B cell (primary cell): ENCODE measurements at places on chromosomes 11 and 22. TPM values are rescaled to one million over a fixed set of nuclear protein-coding genes. Genes with fewer than 3 reads are reported as not detected.

DNA sequence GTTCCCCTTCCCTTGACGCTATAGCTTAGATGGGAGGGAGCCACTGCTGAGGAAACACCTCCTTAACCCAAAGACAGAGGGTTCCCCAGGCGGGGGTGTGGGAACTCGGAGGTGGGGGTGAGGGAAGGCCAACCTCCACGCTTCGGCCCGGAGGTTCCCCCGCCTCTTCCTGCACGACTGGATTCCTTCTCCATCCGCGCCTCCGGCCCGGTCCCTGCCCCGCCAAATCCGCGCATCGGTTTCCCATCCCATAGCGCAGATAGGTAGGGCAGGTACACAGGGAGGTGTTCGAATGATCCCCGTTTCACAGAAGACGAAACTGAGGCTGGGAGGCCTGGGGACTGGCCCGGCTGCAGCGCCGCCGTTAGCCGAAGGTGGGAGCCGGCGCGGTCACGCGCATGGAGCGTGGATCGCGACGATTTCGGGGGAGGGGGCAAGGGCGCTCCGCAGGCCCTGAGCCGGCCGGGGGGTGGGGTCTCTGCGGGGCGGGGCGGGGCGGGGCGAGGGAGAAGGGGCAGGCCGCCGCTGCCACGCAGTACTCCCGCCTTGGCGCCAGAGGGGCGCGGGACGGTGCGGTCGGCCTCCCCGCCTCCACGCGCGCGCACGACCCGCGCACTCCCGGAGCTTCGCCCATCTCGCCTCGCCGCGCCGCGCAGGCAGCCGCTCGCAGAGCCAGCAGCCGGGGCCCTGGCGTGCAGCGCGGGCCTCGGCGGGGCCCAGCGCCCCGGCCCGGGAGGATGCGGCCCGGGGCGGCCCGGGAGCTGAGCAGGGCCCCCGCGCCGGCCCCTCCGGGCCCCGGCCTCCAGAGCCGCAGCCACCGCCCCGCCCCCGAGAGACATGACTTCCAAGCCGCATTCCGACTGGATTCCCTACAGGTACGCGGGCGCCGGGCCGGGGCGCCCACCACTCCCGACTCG lies at the start of gene TUB:
TSS of gene TUB (plus strand) at position 538 of the 917 bp plus-strand sequence. CDS start at position 838, 300 bp downstream.
- DNase-seq, result peak; percentile 15
- H3K4me3 ChIP-seq, result peak within 1 kb of the TSS; percentile 33
- H3K36me3 ChIP-seq, result no peaks in the 10 kb centered on the region
- H3K4me1 ChIP-seq, result peaks cover 12% of the 10 kb centered on the region
- peaks cover 30% of the 10 kb centered on the region for H3K27me3 ChIP-seq

DNA sequence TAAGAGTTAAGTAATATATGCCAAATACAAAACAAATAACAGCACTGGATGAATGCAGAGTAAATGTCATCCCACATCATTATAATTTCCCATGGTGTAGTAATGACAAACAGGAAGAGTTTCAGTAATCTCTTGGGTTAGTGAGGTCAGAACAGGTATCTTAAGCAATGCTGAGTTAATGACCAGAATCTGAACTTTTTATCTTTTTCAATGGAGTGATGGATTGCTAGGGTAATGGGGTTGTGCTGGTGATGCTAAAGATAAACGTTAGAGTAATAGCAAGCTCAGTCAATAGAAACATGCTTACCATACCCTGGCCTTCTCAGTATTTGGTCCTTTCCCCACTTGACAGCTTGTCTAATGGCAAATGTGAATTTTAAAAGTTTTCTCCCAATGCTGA lies 11.5 kb upstream of the BDNF start:
- H3K27ac ChIP-seq, result no peak overlapping the region
- H3K27me3 ChIP-seq, result peaks cover 3% of the 10 kb centered on the region
- H3K4me1 ChIP-seq, result no peaks in the 10 kb centered on the region
- H3K4me3 ChIP-seq, result no peak overlapping the region
- no peak for DNase-seq

DNA sequence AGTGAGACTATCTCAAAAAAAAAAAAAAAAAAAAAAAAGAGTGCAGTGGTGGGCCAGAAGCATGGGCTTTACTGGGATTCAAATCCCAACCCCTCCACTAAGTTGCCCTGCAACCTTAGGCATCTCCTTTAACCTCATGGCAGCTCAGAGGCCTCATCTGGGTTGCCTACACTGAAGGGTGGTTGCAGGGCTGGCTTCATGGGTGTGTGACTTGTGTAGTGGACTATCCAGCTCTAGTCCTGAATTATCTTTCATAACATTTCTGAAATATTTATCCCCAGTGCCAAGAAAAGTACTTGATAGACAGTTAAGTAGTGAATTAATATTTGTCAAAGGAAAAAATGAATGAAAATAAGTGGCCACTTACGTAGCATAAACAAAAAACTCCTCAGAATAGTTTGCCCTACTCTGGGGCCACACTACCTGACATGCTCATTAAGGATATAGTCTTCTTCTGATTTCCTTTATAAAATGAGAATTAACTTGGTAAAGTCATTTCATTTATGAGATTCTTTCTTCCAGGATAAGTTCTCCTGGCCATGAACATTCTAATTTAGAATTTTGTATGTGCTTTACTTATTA lies 116.0 kb upstream of the SYT13 start:
- DNase-seq, result no peak
- no peak overlapping the region for H3K4me3 ChIP-seq
- no peaks in the 10 kb centered on the region for H3K4me1 ChIP-seq
- no peaks in the 10 kb centered on the region for H3K36me3 ChIP-seq

PIWIL4 gene
- 0.94 and 1.4 TPM in 2 replicates for polyA plus RNA-seq

MOGAT2 gene
- polyA plus RNA-seq, result not detected in 2 replicates

GRCh38 chr11:63914896-63915691 lies 1.9 kb downstream of the RCOR2 start:
- H3K36me3 ChIP-seq, result no peaks in the 10 kb centered on the region
- peaks cover 33% of the 10 kb centered on the region for H3K4me1 ChIP-seq
- peaks cover 28% of the 10 kb centered on the region for H3K27me3 ChIP-seq
- DNase-seq, result no peak
- no peak overlapping the region for H3K4me3 ChIP-seq
- H3K27ac ChIP-seq, result no peak overlapping the region

DNA sequence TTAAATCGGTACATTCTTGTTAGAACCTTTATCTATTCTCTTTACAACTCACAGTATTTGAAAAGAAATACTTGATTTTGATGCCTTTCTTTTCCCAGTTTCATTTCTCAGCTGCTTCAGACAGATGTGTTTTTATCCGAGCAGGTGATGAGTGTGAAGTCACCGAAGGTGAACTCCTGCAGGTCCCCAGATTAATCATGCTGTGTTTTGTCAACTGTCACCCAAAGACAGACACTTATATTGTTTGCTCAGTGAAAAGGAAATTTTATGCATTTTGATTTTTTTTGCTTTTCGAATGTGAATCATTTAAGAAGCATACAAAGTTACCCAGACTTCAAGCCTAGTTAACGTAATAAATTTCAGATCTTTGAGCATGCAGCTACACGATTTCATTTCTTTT lies 7.8 kb upstream of the TMPRSS13 start:
- DNase-seq, result no peak
- no peaks in the 10 kb centered on the region for H3K4me1 ChIP-seq
- H3K27me3 ChIP-seq, result no peaks in the 10 kb centered on the region
- no peak overlapping the region for H3K4me3 ChIP-seq

GRCh38 chr11:123330071-123330470 lies 100.0 kb upstream of the GRAMD1B start:
- H3K27me3 ChIP-seq, result no peaks in the 10 kb centered on the region
- no peak overlapping the region for H3K27ac ChIP-seq
- no peaks in the 10 kb centered on the region for H3K4me1 ChIP-seq
- no peaks in the 10 kb centered on the region for H3K36me3 ChIP-seq
- DNase-seq, result no peak

DNA sequence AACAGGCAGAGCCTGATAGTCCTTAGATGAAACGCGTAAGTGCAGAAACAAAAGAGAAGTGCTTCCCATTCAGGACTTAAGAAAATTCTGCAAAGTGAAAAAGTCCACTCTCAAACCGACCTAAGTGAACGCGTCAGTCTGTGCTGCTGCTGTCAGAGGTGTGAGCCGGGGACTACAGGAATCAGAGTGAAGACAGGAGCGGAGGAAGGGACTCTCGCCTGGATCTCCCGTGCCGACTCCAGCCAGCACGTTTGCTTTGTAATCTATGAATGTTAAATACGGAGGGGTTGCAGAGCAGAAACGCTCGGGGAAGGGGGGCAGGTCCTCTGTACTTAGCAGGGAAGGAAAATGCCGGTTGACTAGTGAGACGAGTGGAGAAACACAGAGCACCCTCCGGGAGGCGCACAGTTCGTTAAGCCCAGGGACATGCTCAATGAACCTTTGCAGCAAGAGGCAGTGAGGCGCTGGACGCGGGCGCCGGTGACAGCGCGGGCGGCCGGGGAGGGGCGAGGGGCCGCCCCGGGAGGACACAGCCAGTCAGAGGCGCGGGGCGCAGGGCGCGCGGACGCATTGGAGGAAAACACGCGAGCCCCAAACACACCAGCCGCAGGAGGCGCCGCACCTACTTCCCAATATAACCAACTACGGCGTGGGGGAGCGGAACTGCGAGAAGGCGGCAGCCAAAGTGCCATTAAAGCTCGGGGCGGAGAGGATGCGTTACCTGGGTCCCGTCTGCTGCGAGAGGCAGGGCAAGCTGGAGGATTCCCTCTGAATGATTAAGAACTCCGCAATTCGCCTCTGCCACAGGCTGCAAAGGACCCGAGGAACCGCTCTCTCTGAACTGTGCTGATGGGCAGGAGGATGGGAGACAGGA lies at the start of gene CNTN5:
TSS of gene CNTN5 (plus strand) at position 598 of the 874 bp plus-strand sequence.
- H3K4me1 ChIP-seq, result peaks cover 8% of the 10 kb centered on the region
- no peak within 1 kb of the TSS for H3K4me3 ChIP-seq
- H3K36me3 ChIP-seq, result no peaks in the 10 kb centered on the region
- H3K27ac ChIP-seq, result no peak within 1 kb of the TSS

DNA sequence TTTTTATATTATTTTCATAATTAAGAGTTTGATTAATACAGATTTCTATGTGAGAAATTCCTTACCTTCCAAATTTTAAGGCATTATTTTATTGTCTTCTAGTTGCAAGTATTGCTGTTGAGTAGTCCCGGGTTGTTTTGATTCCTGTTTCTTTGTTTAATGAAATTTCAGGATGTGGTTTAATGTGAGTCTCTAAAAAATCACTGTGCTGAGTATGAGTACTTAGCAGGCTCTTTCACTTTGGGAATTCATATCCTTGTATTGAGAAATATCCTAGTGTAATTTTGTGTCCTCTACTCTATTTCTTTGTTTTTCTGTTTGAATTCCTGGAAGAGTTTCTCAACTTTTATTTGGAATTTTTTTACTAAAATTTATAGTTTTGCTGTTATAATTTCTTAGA lies 113.2 kb downstream of the TMEM135 start:
- H3K27me3 ChIP-seq, result no peaks in the 10 kb centered on the region
- no peak overlapping the region for H3K4me3 ChIP-seq
- no peaks in the 10 kb centered on the region for H3K36me3 ChIP-seq
- no peaks in the 10 kb centered on the region for H3K4me1 ChIP-seq
- no peak for DNase-seq

THRSP gene
- not detected in 2 replicates for polyA plus RNA-seq

DNA sequence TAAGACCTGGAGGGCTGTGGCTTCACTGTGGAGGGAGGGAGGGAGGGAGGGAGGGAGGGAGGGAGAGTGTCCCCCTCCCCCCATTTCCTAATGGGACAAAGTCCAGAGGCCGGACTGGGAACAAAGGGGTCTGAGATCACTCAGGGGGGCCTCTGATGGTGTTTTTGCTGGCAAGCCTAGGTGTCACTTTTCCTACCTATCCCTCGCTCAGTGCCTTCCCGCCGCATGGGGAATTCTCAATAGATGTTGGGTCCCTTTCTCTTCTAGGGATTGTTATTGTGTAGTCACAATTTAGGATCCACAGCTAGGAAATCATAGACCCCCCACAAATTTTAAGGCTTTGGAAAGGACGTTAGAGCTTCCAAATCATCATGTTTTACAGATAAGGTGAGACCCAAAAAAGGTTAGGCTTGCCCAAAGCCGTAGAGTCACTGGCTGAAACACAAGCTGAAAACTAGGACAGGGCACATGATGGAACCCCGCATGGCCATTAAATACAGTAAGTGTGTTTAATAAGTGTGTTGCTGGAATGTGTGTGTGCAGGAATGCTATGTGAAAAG lies 4.8 kb upstream of the FTH1 start:
- H3K36me3 ChIP-seq, result no peaks in the 10 kb centered on the region
- no peak overlapping the region for H3K4me3 ChIP-seq
- no peak for DNase-seq
- H3K4me1 ChIP-seq, result peaks cover 39% of the 10 kb centered on the region
- no peak overlapping the region for H3K27ac ChIP-seq
- no peaks in the 10 kb centered on the region for H3K27me3 ChIP-seq

GRCh38 chr22:44389181-44389580 lies 76.4 kb upstream of the SHISAL1 start:
- no peak overlapping the region for H3K27ac ChIP-seq
- H3K4me1 ChIP-seq, result no peaks in the 10 kb centered on the region
- DNase-seq, result no peak
- no peaks in the 10 kb centered on the region for H3K36me3 ChIP-seq
- no peaks in the 10 kb centered on the region for H3K27me3 ChIP-seq
- H3K4me3 ChIP-seq, result no peak overlapping the region

- no peak overlapping the region for H3K27ac ChIP-seq
- no peak for DNase-seq
- H3K27me3 ChIP-seq, result no peaks in the 10 kb centered on the region
- H3K4me1 ChIP-seq, result no peaks in the 10 kb centered on the region
- peaks cover 84% of the 10 kb centered on the region for H3K36me3 ChIP-seq
- no peak overlapping the region for H3K4me3 ChIP-seq
Observed at GRCh38 chr22:17865183-17866055, 91.2 kb upstream of the BID start.

CDHR5 gene
- polyA plus RNA-seq, result 0.04 and 0.09 TPM in 2 replicates

DNA sequence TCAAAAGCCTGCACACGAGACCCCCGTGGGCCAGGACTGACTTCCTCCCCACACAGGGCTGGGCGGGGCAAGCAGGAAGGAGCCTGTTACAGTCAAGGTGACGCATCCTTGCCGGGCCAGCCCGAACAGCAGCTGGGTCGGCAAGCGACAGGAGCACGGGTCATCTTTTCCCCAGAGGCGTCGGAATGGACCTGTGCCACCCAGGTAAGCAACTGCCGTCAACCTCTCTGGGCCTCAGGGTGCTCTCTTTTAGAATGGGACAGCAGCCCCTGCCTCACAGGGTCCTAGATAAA lies at the start of gene CYTH4:
TSS of gene CYTH4 (plus strand) at position 124 of the 293 bp plus-strand sequence. CDS start at position 186, 62 bp downstream.
- DNase-seq, result peak; percentile 82
- H3K27me3 ChIP-seq, result no peaks in the 10 kb centered on the region
- peak within 1 kb of the TSS; percentile 83 for H3K27ac ChIP-seq
- peaks cover 73% of the 10 kb centered on the region for H3K4me1 ChIP-seq
- peaks cover 16% of the 10 kb centered on the region for H3K36me3 ChIP-seq

MFRP gene
- not detected in 2 replicates for polyA plus RNA-seq

GRCh38 chr11:97972731-97973130 lies 1048.0 kb upstream of the CNTN5 start:
- no peaks in the 10 kb centered on the region for H3K27me3 ChIP-seq
- H3K36me3 ChIP-seq, result no peaks in the 10 kb centered on the region
- no peak overlapping the region for H3K4me3 ChIP-seq
- H3K4me1 ChIP-seq, result no peaks in the 10 kb centered on the region
- H3K27ac ChIP-seq, result no peak overlapping the region
- no peak for DNase-seq

OR51E2 gene
- not detected in 2 replicates for polyA plus RNA-seq

SDF2L1 gene
- 23.5 and 26.4 TPM in 2 replicates for polyA plus RNA-seq
